Activated CD4-positive, alpha-beta T cell treated with anti-CD3 and anti-CD28 coated beads for 24 hours (primary cell): ENCODE measurements at places on chromosomes 7 and 10.
A peak's percentile ranks its signal among the peaks of the same experiment; 100 is the strongest.

DNA sequence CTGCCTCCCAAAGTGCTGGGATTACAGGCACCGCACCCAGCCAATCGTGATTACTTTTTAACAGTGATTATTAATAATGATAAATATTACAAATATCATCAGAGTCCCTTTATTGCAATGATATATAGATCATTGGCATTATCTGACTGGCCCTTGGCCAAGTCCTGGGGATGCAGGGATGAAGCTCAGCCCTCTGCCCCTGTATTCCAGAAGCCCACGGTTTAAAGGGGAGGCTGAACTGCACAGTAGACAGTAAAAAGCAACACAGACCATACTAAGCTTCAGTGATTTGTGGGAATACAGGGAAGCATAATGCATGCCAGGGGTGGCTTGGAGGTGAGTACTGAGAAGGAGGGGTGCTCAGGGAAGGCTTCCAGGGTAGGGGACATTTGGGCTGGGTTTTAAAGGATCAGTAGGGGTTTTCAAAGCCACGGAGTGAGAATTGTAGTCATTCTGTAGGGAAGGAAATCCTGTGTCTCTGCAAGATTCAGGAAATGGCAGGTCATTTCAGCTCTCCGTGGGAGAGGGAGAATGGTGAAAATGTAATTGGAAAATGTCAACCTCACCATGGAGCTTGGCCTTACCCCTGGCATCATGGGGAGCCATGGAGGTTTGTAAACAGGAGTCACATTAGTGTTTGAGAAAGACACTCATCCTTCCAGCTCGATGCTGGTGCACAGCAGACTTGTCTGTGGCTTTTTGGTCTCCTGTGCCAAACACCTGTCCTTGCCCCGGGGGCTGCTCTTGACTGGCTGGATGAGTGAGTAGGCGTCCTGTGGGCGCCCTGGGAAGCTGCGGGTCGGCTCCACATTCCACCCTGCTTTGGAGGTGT is 8.8 kb downstream of the ADAMTS14 start:
- no peak for DNase-seq

- no peak for DNase-seq
These were observed 256.3 kb downstream of the OTUD1 start for GRCh38 chr10:23694921-23695824.

DNA sequence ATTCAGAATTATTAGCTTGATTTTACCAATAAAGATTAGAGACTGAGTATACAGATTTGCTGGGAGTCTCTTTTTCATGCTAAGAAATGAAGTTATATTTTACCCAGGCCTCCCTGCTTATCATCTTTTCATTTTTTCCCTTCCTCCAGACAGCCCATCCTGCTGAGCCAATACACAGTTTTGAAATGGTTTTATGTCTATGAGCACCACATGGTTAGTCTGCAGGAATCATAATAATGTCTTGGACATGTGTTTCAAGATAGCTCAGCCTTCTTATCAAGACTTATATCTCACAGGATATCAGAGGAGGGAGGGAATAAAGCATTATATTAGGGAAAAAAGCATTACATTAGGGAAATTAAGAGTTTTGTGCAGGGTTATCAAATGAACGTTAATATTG is 157.1 kb downstream of the EXOC4 start:
- DNase-seq, result no peak

DNA sequence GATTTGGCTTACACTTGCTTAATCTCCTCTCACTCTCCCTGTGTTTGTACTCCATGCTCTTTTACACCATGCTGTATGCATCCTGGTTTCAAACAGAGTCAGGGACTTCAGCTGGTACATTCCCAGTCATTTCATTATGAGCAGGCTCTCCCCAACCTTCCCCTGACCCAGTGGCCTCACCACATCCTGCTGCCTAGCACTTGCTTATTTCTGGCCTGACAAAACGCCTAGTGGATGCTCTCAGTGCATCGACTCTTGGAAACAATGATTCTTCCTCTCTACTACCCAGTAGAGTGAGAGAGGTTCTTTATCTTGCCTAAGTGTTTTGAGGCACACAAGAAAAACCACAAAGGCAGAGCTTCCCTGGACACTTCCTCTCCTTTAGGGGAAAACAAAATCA is 63.4 kb downstream of the CAV1 start:
- DNase-seq, result peak; percentile 13

- no peak for DNase-seq
These were observed 12.9 kb upstream of the SNX10 start for GRCh38 chr7:26278770-26279169.
